HEK293T (cell line): ENCODE measurements at places on chromosomes 2 and 18.

- peak; percentile 21 for DNase-seq
Observed at GRCh38 chr18:76619621-76620315, 124.7 kb upstream of the ZNF516 start.

DNA sequence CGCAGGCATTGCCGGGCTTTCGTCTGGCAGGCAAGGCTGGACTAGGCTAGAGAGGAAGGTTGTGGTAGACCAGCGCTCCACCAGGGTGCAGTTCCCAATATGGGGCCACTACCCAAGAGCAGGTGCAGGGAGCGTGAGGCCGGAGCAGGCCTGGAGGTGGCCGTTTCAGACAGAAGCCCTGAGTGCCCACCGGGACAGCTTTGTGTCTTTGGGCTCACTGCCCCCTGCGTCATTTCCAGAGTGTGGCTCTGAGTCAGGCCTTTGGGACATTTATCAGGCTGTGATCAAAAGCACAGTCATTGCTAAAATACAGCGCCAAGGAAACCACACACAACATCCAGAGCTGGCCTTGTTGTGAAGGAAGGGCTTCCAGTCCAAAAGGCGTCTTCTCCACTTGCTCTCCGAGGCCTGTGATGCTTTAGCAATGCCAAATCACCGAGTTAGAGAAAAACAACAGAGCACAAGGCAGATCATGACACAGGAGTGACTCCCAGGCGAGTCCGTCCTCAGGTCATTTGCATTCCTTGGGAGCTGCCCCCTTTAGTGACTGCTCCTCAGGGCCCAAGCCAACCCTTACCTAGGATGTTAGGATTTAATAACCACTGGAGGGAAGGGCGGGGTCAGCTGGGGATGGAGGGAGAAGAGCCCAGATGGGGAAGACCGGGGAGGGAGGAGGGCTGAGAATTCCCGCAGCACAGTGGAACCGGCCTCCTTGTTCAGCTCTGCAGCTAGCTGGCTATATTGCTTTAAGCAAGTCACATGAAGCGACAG, 42.3 kb downstream of the RFX8 start:
- no peak for DNase-seq

DNA sequence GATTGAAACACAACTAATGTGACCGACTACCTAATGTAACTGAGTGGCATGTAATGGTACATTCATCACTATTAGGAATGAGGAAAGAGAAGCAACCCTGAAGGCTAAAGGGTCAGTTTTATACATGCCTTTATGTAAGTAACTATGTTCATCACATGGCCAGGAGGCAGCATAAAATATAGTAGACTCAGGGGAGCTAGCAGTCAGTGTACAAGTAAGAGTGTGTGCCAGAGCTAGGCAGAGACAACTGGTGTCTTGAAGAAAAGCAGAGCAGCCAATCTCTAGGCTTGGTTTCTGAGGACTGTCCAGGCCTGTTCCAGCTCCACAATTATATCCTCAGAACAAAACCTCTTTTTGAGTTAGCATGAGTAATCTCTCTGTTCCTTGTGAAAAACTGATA, 18.1 kb downstream of the SMAD2 start:
- no peak for DNase-seq

DNA sequence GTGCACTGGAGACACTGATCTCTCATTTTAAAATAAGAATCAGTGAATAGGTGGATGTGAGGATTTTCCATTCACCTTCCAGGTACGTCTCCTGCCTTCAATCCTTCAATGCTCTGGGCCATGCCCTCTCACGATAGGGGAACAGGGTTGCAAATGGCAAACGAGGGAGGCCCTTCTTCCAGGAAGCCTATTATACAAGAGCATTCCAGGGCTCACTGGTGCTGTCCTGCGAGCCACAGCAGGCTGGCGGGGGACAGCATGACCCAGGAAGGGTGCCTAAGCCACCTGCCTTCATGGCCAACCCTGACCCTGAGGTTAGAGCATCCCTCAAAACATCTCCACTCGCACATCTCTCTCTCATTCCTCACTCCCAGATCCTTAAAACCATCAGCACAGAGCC, 20.6 kb upstream of the ID2 start:
- DNase-seq, result no peak

- peak; percentile 37 for DNase-seq
Observed at GRCh38 chr2:238425979-238426567, 654 bp upstream of the ASB1 start.

- DNase-seq, result no peak
Observed at GRCh38 chr2:70094978-70095719, 7.9 kb downstream of the PCBP1 start.

GRCh38 chr18:58095222-58095621, 51.2 kb downstream of the NEDD4L start:
- no peak for DNase-seq

DNA sequence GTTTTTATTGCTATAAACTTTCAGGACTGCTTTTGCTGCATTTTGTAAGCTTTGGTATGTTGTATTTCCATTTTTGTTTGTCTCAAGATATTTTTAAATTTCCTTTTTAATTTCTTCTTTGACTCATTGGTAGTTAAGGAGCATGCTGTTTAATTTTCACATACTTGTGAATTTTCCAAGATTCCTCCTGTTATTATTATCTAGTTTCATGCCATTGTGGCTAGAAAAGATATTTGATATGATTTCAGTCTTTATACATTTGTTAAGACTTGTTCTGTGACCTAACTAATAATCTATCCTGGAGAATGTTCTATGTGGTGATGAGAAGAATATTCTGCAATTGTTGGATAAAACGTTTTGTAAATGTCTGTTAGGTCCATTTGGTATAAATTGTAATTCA, 62.1 kb downstream of the NUP35 start:
- DNase-seq, result no peak
